ENCODE measurements at places on chromosomes 11 and 22. TPM values are rescaled to one million over a fixed set of nuclear protein-coding genes. Genes with fewer than 3 reads are reported as not detected.

Gene XKR3
- not detected for total RNA-seq

Gene P2RX6
- 0.84 TPM for total RNA-seq

Gene HDAC10
- total RNA-seq = 6.5 TPM

Gene SLC15A3
- total RNA-seq = not detected

Gene SCGB1D2
- total RNA-seq = 0.48 TPM

Gene WT1
- 5.3 TPM for total RNA-seq

Gene MIOX
- total RNA-seq = 0.11 TPM

Gene ME3
- 19.7 TPM for total RNA-seq

Gene TCN1
- total RNA-seq = 0.42 TPM

Gene TRIM68
- 9.9 TPM for total RNA-seq

Gene NTM
- not detected for total RNA-seq

Gene POTEH
- not detected for total RNA-seq

Gene CBLIF
- not detected for total RNA-seq

Gene TYR
- not detected for total RNA-seq

Gene UBASH3B
- total RNA-seq = 36.5 TPM

Gene GTSE1
- total RNA-seq = 31.7 TPM

Gene SCUBE1
- total RNA-seq = 0.26 TPM

Gene PARVG
- total RNA-seq = not detected

Gene LBHD1
- 4.6 TPM for total RNA-seq

Gene SLC22A9
- not detected for total RNA-seq

Gene PDGFB
- total RNA-seq = 3.7 TPM

Gene PLEKHA7
- 49.4 TPM for total RNA-seq

Gene GAL3ST3
- total RNA-seq = not detected

Gene POU2AF3
- total RNA-seq = 1.2 TPM

Gene NUCB2
- 34.0 TPM for total RNA-seq

Gene ZNF280A
- 3.4 TPM for total RNA-seq

Gene TREH
- total RNA-seq = not detected

Gene TMEM132A
- 91.4 TPM for total RNA-seq

Gene LIF
- total RNA-seq = 20.1 TPM

Gene OR8H3
- total RNA-seq = not detected

Gene KRTAP5-4
- not detected for total RNA-seq

Gene HEPHL1
- not detected for total RNA-seq

Gene NXPE1
- total RNA-seq = not detected

Gene SMTNL1
- total RNA-seq = not detected

Gene SGSM1
- 0.58 TPM for total RNA-seq

Gene RCOR2
- total RNA-seq = 1.1 TPM

Gene SEPTIN3
- total RNA-seq = 1.0 TPM

Gene PRG3
- total RNA-seq = not detected

Gene OR52E6
- total RNA-seq = not detected

Gene INS
- not detected for total RNA-seq

Gene CYP2R1
- total RNA-seq = 12.1 TPM

Gene TNNI2
- total RNA-seq = not detected

Gene PTGDR2
- total RNA-seq = 0.10 TPM

Gene RPS13
- 1,903 TPM for total RNA-seq

Gene C22orf31
- not detected for total RNA-seq

Gene PIWIL4
- 0.40 TPM for total RNA-seq

Gene GRM5
- not detected for total RNA-seq
